Globus pallidus (tissue), 1 donor: ENCODE measurements at places on chromosomes 6 and 20.

- no peak for DNase-seq
Measured at GRCh38 chr6:53011979-53012378, 16.9 kb upstream of the GSTA4 start.

DNA sequence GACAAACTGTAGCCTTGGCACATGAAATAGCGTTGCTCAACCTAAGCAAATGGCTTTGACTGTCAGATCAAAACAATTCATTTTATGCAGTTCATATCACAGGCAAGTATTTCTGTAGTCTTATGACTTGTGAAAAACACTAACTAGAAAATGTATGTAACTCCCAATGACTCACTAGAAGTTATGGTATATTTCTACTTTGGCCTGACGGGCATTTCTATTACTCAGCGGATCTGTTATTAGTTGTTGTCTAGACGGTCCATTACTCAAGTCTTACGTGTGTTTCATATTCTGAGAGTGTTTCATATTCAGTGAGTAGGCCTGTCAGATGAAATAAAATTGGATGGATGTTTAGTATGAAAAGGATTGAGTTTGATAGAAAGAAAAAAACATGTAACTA, 880.9 kb downstream of the PRIM2 start:
- DNase-seq: no peak

DNA sequence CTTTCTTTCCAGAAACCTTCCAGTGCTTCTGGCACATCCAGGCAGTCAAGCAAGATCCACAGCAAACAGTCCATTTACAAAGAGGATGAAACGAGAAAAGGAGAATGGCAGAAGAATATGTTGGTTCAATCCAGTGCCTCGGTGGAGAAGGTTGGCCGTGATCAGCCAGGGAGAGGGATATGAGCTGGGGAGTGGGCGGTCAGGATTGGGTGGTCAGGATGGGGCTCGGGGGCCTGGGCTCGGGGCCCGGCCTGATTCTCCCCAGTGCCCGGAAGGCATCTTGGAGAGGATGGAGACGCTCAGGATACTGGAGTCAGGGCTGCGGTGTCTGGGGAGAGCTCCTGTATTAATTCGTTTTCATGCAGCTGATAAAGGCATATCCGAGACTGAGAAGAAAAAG, 61.3 kb downstream of the EFCAB8 start:
- no peak for DNase-seq

DNA sequence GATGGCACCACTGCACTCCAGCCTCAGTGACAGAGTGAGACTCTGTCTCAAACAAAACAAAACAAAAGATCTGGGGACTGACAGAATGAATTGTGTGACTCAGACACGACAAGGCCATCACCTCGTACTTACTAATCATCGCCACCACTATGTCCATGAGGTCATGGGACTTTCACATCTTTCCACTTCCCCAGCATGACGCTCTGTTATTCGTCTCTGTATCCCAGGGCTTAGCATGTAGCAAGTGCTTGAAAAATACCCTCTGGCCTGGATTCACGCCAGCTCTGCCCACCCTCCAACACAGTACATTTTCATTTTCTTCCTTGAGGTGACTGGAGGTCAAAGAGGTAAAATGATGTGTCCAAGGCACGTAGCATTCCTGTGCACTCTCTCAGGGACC, 27.8 kb downstream of the FGD2 start:
- DNase-seq: no peak

DNA sequence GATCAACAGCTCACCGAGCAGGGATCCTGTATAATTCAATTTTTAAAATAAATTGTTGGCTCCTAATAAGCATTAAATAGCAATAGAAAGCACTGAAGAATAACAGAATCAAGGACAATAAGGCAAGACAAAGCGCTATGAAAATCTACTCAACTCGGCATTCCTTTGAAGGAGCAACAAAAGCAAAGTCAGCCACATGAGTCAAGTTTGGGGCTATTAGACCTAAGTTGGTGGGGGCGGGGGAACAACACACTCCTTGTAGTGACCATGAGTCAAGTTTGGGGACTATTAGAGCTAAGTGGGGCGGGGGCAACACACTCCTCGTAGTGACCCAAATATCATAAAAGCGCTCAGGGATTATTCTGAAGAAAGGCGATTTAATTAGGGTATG, 120.0 kb downstream of the FOXC1 start:
- DNase-seq: no peak

DNA sequence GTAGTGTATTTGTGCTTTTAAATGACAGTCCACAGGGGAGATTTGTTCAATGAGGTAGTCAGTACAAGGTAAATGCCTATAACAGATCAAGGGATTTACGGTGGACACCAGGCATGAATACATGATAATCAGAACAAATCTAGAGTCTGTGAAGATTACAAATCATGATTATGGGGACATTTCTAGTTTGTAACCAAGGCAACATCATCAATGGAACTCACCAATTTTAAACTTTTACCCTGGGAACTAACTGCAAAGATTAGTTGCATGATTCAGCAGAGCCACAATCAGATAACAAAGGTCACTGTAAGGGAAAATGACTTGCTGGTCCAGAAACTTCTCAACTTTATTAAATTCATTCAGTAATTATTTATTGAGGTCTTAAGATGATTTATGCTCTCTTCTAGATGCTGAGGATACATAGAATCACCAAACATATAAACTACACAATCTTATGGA, at the start of gene CRISP1:
Gene CRISP1 (minus strand): TSS at position 51 of the 459 bp plus-strand sequence. CDS start 9,135 bp downstream, outside the sequence.
- DNase-seq: no peak

GRCh38 chr20:8299921-8300320, 167.9 kb downstream of the PLCB1 start:
- DNase-seq: no peak

DNA sequence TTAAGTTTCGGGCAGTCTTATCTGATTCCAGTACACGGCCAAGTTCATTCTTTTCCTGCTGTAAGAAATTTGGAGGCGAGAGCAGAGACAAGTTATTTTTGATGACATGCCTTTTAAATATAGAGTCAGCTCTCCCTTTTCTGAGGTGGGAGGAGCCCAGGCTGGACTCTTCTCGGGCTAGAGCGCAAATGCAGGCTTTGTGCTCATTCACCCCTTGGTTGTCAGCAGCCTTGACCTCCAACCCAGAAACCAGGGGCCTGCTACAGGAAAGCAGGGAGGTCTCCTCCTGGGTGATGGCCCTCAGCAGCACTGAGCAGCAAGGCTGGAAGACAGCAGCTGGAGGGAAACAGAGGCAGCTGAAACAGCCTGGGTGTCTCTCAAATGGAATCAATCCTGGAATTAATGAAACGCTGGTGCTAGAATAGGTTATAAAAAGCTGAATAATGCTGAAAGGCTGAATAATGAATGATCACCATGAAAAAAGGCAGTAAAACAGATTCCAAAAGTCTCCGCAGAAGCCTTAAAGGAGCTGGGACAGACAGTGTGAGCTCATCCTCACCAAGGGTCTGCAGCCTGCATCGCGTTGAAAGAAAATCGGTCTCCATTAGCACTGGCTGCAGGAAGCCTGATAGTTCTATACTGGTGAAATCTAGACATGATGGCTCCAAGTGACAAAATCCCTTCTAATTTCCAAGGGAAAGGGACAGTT, 28.2 kb upstream of the ECI2 start:
- no peak for DNase-seq

DNA sequence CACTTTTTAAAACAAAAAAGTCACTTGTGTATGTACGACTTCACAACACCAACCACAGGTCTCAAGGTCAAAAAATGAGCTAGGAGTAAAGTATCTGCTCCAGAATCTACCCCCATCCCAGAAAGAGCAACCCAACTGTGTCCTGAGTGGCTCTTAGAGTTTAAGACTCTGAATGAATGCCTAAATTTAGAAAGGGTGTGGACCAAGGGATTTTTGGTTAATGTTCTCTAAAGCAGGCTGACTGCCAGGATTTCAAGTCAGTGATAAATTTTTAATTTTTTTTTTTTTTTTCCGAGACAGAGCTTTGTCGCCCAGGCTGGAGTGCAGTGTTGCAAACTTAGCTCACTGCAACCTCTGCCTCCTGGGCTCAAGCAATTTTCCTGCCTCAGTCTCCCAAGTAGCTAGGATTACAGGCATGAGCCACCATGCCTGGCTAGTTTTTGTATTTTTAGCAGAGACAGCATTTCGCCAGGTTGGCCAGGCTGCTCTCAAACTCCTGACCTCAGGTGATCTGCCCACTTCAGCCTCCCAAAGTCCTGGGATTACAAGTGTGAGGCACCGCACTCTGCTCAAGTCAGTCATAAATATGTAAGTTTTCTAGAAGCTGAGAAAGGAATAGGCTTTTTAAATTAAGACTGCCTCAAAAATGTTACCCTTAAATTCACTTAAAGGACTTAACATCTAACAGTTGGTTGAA, 20.2 kb downstream of the STAU1 start:
- no peak for DNase-seq

DNA sequence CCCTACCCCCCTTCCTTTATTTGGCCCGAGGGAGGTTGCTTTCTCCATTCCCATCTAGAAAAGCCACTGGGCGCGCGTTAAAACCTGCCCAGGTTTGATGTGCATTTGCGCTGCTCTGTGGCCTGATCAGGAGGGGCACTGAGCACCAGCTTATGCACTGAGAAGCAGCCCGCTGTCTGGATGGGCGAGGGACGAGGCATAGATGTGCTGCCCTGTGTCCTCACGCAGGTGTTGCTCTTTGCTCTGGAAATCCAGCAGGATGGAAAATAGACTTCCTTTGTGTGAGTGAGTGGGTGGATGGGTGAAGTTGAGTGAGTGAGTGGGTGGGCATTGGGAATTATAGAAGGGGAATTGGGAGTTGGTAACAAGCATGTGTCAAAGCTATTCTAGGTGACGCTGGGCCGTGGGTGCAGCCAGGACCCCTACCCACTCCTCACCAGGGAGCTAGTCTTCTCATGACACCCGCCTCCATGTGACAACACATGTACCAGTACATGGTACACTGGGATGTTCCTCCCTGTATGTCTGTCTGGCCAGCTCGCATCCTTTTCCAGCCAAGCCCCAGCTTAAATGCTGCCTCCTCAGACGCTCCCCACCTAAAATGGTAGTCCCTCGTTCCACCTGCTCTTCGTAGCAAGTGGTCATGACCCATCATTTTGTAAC, 162.6 kb downstream of the DTNBP1 start:
- no peak for DNase-seq

GRCh38 chr20:62587757-62588402, 54.4 kb upstream of the SLCO4A1 start:
- DNase-seq: no peak

- DNase-seq: no peak
Measured at GRCh38 chr20:62994869-62995281, 11.9 kb downstream of the BHLHE23 start.

GRCh38 chr6:68771426-68771825, 136.3 kb downstream of the ADGRB3 start:
- DNase-seq: peak; percentile 74

DNA sequence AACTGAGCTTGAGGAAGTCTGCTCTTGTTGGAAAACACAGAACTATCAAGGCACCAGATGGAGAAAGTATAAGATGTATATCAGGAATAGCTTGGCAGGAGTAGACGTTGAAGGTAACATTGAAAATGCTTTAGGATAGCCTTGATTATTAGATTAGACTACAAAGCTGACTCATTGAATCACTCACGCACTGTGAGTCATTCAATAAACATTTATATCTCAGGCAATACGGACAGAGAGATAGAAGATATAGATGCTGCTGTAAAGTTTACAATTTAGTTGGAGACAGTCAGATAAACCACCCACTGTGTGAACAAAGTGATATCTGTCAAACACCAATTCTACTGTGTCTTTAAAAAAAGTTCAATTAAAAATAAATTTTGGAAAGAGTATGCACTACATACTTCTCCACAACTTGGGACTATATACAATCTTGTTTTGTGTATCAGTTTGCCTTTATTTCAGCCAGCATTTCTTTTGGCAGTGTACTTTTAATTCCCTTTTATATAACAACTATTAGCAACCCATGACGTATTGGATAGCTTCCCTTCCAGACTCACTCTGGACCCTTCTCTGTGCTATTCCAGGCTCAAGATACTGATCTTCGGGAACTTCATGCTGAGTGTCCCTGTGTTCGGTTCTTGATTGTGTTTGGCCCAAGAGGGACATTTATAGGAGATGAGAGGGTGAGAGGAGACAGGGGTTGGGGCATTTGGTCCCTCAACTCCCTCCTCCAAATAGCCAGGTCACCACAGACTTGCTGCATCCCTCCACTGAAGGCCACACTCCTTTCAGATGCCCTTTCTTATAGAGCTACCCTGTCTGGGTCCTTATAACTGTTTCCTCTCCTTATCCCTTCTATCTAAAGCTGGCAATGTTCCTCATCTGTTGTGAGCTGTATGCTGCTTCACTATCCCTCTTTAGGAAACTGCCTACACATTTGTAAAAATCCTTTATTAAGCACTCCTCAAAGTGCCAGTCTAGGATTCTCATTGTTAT, 176.6 kb upstream of the PTPRK start:
- DNase-seq: no peak

- no peak for DNase-seq
Measured at GRCh38 chr6:96381246-96381645, 140.4 kb upstream of the UFL1 start.

DNA sequence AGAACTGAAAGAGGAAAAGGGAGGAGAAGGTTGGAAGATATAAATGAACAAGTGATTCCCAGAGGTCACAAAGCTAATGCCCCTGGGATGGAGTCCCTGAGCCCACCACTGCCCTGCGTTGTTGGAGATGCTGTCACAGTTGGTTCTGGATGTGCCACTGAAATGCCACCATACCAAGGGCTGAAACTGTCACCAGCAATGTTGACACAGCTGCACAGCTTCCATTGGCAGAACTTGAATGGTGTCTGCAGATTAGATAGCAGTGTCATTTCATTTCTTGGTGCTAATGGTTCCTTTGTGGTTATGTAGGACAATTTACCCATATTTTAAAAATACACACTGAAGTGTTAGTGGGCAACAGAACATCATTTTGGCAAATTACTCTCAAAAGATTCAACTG, 120.7 kb downstream of the TBXT start:
- no peak for DNase-seq

- no peak for DNase-seq
Measured at GRCh38 chr6:13725570-13725969, 13.9 kb upstream of the RANBP9 start.

GRCh38 chr6:63466242-63466733, 106.0 kb upstream of the LOC128125822 start:
- DNase-seq: no peak

DNA sequence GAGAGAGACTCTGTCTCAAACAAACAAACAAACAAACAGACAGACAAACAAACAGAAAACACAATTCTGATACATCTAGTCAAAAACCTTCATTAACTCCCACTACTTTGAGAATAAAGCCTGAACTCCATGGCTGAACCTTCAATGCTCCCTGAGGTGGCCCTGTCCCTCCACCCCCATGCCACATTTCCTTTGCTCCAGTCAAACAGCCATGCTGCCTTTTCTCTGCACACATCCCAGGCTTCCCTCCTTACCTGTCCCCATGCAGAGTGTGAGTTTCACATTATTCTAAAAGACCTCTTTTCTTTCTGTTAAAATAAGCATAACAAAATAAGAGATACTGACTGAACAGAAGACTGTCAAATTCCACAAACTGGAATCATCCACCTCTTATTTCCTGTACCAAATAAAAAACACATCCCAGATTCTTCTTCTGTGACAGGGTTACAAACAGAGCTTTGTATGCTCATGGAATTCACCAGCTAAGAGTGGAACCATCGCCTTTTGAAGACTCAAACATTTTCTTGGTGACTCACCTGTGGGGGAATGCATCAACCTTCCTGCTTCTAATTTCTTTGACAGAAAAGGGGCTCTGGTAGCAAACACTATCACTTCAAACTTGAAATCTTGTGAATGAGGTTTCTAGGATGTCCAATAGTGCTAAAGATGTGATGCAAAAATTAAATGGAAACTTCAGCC, 71.0 kb upstream of the SLC22A16 start:
- DNase-seq: no peak

GRCh38 chr20:57389695-57390603, 1.2 kb upstream of the RBM38 start:
- peak; percentile 7 for DNase-seq
